ENCODE measurements at places on chromosomes 3 and 15.

DNA sequence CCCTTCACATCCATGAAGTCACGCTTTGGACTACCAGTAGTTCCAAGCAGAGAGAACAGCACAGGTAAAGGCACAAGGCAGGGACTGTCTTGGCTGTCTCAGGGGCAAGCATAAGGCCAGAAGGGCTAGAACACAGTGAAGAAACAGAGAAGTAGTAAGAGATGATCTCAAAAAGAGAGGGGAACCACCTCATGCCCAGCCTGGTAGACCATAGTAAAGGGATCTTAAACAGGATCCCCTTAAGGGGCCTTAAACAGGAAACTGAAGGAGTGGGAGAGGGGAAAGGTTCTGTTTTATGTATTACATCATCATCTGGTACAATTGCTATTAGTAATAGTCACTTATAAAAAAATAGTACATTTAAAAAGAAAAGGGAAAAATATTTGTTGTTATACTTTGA is 25.8 kb downstream of the P2RY1 start:
- no peak for DNase-seq

DNA sequence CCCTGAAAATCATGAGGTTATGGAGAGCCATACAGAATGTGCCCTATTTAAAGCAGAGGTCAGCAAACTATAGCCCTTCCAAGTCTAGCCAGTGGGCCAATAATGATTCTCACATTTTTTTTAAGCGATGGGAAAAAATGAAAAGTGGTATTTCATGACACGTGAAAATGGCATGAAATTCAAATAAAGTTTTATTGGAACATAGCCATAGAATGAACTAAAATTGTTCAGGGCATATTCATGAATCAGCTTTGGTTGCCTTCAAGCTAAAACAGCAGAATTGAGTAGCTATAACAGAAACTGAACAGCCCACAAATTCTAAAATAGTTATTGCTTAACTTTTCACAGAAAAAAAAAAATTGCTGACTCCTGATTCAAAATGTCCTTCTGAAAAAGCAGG is 104.5 kb downstream of the TFG start:
- DNase-seq, result no peak

GRCh38 chr15:85324202-85324601 is 56.2 kb upstream of the AKAP13 start:
- no peak for DNase-seq

DNA sequence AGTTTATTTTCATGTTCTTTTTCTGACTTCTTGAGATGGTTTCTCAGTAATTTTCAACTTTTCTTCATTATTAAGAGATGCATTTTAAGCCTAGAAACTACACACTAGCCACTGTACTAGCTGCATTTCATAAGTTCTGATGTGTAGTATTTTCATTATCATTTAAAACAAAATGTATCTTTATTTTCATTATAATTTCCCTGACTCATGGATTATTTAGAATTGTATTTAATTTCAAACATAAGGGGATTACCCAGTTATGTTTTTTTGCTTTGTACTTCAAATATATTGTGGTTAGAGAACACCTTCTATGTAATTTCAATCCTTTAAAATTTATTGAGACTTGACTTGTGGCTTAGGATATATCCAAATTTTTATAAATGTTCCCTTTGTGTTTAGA is 44.5 kb downstream of the STT3B start:
- no peak for DNase-seq

DNA sequence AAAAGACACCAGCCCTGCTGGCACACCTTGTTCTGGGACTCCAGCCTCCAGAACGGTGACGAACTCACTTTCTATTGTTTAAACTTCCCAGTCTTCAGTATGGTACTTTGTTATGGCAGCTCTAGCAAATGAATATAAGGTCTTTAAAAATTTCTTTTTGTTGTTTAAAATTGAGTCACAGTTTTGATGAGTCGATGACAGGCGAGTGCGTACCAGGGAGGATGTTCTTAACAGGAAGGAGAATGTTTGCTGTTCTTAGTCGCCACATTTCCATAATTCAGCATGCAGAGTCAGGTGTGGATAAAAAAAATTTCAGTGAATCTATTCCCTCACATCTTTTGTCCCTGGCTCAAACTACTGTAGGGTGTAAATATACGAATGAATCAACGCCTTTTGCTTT is 12.4 kb downstream of the DNASE1L3 start:
- DNase-seq, result no peak

DNA sequence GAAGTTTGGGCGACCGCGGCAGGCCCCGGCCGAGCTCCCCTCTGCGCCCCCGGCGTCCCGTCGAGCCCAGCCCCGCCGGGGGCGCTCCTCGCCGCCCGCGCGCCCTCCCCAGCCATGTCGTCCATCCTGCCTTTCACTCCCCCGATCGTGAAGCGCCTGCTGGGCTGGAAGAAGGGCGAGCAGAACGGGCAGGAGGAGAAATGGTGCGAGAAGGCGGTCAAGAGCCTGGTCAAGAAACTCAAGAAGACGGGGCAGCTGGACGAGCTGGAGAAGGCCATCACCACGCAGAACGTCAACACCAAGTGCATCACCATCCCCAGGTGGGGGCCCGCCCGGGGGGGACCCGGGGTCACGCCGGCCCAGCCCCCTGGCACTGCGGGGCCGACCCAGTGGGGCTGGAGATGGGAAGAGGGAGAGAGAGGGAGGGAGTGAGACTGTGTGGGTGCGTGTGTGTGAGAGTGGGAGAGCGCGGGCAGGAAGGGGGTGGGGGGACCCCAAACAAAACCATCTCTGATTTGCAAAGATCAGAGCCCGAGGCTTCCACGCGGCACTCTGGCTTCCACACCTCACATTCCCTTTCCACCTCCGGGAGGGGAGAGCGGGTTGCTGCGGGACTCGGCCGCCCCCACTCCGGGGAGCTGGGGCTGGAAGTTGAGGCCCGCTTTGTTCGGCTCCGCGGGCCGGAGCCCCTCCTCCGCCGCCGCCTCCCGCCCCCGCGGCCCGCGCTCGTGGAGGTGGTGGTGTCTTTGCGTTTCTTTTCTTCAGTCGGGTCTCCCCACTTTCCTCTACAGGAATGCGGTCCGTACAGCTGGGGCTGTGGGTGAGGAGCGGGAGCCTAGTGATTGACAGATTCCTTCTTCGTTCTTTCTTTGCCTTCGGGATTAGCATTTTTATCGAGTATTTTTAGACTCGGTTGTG is 898 bp downstream of the SMAD3 start:
- DNase-seq, result peak; percentile 40

DNA sequence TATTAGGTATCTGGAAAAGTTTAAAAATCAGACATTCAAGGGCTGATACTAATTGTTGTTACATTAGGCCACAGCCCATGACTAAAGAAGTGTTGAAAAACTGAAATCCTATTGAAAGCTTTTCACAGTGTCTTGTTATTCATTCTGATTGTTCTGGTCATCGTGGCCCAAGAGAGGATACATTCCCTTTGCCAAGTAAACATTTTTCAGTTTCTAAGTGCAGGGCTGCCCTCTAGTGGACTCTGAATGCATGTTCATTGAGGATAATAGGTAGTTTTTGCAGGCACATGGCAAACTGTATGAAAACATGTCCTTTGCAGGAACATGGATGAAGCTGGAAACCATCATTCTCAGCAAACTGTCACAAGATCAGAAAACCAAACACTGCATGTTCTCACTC is 181.1 kb downstream of the MYRIP start:
- peak; percentile 21 for DNase-seq

DNA sequence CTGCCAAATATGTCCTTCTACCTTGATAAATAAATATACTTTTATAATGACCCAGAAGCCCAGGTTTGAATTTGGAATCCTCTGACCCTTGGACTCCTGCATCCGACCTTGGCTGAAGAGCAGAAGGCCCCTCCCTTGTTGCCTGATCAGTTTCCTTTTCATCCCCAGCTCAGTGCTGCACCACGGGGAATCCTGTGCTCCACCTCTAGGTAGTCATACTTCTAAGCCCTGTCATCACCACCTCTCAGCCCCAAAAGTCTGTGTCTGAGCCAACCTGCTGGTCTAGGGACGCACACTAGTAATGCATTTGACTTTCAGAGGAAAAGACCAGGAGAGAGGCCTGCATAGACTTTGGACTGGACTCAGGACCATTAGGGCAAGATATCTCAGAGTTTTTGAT is 310.6 kb downstream of the NLGN1 start:
- DNase-seq, result no peak

DNA sequence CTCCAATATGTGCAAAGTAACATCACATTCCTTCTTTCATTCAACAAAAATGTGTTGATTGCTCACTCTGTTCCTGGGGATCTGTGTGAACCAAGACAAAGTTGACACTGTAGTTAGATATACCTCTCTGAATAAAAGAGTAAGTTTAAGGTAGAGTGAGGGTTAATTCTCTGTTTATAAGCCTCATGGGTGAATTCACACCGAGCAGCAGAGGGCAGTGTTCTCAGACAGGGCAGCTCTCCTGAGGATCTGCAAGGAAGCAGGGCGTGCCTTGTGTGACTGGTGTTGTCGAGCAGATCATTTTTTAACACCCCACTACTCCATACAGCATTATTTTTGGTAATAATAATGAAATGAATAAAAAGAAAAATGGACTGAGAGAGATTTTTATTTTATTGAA is 34.4 kb downstream of the PAQR9 start:
- peak; percentile 44 for DNase-seq

Data from NCI-H226 (cell line).